ENCODE measurements at places on chromosomes 2 and 18. TPM values are rescaled to one million over a fixed set of nuclear protein-coding genes. Genes with fewer than 3 reads are reported as not detected.

The SERPINB7 gene
- 3.0 TPM for total RNA-seq

The TBR1 gene
- not detected for total RNA-seq

The CACNB4 gene
- 2.1 TPM for total RNA-seq

The C2orf66 gene
- 0.26 TPM for total RNA-seq

The LRRC30 gene
- not detected for total RNA-seq

The CXXC1 gene
- total RNA-seq = 33.6 TPM

The ADAM23 gene
- 3.1 TPM for total RNA-seq

The TNFRSF11A gene
- 0.66 TPM for total RNA-seq

- no peak for DNase-seq
Measured at GRCh38 chr18:42436222-42436765, 481.3 kb downstream of the PIK3C3 start.

- DNase-seq = no peak
Measured at GRCh38 chr2:68272246-68272994, 20.1 kb upstream of the PPP3R1 start.

GRCh38 chr2:165874445-165875039, 79.0 kb downstream of the TTC21B start:
- peak; percentile 81 for DNase-seq

DNA sequence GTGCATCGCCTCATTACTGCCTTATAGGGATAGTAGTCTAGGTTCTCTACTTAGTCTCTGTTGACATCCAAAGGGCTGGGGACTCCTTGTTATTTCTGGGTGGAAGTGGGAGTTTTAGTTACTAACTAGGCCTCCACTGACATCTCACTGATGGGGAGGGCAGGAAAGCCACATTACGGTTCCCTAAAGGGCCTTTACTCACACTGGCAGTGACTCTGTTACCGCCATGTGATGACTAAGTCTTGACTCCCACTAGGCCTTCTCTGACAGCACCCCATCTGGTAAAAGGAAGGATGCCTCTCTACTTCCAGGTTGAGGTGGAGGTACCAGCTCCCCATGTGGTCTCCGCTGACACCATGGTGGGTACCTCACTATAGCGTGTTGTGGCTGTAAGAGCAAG, 14.0 kb upstream of the BCL2L11 start:
- no peak for DNase-seq

GRCh38 chr2:210913461-210913860, 357.1 kb downstream of the CPS1 start:
- DNase-seq = peak; percentile 76

DNA sequence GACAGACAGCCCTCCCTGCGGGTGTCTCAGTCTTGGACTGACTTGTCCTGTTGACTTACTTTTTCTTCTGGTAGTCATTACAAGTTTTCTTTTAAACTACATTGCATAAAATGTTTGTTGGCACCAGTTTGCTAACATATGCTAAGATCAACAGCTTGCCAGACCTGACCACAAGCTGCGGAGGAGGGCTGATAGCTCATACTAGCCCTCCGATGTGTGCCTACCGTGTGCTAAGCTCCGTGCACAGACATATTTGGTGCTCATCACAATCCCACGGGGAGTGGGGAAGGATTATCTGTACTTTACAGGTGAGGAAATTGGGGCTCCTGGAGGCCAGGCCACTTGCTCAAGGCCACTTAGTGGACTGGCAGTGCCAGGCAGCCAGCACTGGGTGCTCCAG, 72.8 kb upstream of the YPEL5 start:
- no peak for DNase-seq

DNA sequence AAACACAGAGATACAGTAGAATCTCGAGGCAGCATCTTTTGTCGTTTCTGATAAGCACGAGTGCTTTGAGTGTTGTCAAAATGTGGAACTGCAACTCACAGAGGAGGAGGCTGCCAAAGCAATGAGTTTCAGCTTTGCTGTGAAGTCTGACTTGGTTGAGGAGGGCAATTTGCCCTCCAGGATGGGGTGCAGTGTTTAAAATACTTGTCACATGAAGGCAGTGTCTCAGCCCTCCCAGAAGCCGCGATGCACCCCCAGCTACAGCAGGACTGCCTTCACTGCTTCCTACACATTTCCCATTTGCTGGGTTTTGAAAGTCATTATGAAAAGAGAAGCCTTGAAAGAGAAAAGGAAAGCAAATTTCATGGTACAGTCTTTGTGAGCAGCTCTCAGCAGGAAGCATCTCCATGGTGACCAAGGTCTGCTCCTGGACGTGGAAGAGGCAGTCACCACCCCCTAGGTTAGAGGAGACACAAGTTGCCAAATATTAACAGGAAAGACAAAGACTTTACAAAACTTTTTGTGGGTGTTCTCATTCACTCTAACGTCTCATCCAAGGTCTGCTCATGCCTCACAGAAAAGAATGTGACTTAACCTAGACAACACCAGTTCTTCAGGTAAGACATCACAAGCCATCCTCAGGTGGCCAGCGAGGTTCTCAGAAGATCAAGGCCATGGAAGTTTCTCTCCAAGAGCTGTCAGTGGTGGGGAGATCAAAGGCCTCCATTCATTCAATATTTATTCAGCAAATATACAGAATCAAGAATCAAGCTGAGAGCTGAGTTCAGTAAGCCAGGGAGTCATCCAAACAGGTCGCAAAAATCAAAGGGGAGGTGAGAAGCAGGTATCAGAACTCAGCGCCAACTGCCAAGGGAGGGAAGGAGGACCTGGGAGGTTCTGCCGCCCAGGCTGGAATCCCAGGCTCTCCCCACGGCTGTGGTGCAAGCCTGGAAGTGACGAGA, 476.0 kb downstream of the EIPR1 start:
- no peak for DNase-seq

- DNase-seq = peak; percentile 56
Measured at GRCh38 chr2:166057370-166058164, 70.3 kb downstream of the SCN1A start.

- DNase-seq = no peak
Measured at GRCh38 chr2:177782613-177783012, 290.0 kb downstream of the PDE11A start.

DNA sequence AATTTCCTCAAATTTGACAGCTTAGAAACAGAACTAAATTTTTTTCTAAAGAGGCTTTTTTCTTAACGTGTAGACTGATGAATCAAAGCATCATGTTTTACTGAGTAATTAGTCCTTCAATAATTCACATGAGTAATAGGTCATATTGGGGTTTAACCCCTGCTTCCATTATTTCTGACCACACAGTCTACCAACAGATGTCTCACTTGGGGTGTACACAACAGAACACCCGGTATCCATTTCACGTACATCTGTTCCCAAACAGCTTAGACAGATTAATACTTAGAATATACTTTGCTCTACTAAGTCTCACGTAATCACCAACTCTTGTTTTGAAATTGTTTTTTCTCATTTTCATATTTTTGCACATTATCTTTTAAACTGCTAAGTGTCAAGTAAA, 14.8 kb downstream of the CERKL start:
- peak; percentile 1 for DNase-seq

DNA sequence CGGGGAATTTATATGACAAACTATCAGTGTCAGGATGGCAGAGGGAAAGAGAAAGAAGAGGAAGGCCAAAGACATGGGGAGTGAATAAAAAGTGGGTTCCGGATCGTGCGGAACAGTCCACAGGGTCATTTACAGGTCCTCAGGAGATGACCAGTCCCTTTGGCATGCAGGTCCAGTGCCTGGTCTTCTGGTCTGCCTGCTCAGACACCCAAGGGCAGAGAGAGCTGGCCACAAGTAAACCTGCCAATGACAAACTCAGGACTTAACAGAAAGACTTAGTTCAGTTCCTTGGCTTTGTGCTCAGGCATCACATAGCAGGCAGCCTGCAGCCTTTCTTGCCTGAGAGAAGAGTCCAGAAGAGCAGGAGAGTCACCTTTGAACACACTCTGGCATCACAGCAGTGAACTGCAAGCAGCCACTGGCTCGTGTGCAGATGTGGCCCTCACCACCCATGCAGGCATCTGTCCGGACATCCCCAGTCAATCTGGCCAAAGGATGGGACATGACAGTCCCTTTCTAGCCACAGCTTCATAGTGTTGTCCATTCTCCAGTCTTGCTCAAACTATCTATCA, 14.0 kb downstream of the TMEM127 start:
- DNase-seq = peak; percentile 93

DNA sequence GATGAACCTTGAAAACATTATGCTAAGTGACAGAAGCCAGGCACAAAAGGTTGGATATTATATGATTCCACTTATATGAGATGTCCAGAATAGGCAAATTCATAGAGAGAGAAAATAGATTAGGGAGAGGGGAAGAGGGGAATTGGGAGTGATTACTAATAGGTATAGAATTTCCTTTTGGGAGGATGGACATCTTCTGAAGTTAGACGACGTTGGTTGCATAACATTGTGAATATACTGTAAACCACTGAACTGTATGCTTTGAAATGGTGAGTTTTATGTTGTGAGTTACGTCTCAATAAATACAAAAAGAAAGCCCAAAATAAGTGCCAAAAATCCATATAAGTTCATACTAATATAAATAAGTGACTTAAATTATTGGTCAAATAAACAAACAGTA, 18.6 kb upstream of the CYP26B1 start:
- no peak for DNase-seq
